Activated effector memory CD4-positive, alpha-beta T cell treated with anti-CD3 and anti-CD28 coated beads, Interleukin-2, amount 50 U/mL, for 16 hours (primary cell): ENCODE measurements at places on chromosomes 1 and 21.
A peak's percentile ranks its signal among the peaks of the same experiment; 100 is the strongest.

DNA sequence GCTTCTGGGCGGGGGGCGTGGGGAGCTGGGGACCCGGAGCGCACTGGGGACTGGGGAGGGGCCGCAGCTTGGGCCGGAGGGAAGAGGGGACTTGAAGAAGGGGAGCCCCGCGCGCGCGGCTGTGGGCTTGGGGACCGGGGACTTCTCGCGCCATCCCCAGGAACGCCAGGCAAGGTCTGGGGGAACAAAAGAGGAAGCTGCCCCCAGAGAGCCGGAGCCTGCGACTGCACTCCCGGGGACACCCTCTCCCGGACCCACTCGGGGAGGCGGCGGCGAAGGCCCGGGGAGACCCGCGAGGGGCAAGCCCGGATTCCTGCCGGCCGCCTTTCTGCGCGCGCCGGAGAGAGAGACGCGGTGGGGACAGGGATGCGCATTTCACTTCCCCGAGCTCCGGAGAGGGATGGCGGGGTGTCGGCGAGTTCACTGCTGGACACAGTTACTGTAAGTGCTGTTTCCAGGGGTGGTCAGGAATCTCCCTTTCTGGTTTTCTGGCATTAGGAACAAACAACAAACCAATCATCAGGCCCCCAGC is 732 bp downstream of the ABCG1 start:
- DNase-seq, result peak; percentile 75

- DNase-seq, result no peak
These were observed 20.4 kb upstream of the GPR88 start for GRCh38 chr1:100517515-100517914.

GRCh38 chr21:45427331-45428271 is 22.6 kb downstream of the COL18A1 start:
- no peak for DNase-seq

GRCh38 chr1:147664206-147664605 is 6.1 kb downstream of the ACP6 start:
- DNase-seq, result no peak

DNA sequence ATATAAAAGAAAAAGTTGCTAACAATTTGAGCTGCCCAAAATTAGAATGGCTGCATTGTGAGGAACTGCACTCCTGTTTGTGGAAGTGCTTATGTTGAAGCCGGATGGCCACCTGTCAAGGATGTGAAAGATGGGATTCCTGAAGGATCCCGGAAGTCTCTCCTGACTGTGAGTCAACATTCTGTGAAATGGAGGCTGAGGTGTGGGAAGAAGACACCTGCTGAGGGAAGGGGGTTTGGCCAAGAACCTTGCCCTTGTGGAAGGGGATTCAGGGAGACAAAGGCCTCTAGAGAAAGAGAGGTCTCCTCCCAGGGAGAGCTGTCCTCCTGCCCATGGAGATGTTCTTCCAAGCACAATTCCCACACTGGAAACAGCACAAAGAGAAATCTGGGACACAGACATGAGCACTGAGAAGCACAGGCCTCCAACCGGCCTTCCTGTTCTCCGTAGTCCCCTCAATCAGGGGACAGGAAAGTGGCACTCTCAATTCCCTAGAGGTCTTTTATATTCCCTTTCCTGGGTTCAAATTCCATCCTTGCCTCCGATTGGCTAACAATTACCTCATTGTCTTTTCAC is 70.5 kb downstream of the CD2 start:
- DNase-seq, result no peak

DNA sequence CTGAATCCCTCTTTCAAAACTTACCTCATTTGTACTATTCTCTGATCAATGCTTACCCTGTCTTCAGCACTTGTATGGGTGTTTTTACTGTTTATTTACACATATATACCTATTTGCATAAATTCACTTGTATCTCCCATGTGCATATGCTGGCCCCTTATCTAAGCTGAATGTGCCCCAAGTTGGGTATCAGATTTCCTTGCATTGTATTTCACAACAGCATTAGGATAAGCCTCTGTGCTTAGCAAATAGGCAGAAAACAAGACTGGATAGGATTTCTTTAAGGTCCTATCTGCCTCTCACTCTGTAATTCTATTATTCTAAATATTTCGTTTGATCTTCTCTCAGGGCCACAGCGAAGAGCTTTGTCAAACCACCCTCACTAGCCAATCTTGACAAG is 45.9 kb upstream of the IPO9 start:
- DNase-seq, result no peak

- DNase-seq, result no peak
These were observed 486 bp downstream of the NIPAL3 start for GRCh38 chr1:24415910-24416665.

- no peak for DNase-seq
These were observed 16.7 kb downstream of the SNIP1 start for GRCh38 chr1:37537378-37537777.

GRCh38 chr1:19210772-19211549 is 895 bp upstream of the UBR4 start:
- DNase-seq, result no peak

DNA sequence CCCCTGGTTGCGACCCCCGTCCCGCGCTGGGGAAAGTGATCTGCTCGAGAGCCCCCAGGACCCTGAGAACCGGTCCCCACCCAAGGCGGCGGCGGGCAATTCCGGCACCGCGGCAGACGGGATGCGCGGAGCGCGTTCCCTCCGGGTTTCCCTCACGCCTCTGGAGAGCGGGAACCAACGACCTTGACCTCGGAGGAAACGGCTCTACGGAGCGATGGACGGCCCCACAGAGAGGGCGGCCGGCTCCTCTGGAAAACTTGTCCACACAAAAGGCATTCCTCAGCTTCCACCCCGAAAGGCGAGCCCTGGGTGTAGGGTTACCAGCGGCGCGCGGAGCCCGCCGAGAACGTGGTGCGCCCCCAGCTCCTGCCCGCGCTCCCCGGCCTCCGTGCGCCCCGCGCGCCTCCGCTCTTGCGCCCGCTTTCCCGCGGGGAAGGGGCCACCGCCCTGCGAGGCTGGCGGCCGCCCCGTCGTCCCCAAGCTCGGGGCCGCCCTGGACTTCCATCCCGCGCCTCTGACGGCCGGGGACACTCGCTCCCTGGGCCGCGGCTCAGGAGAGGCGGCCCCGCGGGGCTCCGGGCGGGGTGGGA is 391 bp upstream of the KIAA1614 start:
- peak; percentile 36 for DNase-seq

DNA sequence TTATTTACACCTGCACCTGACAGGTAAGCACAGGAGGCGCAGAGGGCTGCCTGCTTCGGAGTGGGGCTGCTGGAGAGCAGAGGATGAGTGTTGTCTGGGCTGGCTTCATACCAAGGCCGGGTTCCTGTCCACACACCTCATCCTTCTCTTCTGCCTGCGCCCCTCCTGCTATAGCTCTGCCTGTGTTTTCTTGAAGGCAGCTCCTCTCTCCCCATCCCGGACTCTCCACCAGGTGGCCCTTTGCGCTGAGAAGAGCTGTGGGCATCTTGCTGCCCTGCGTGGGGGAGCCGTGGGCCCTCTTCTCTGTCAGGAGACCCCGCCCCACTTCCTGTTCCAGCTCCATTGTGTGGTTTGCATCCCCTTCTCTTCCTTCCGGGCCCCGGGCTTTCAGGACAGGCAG is 35.0 kb downstream of the ARHGEF10L start:
- no peak for DNase-seq

DNA sequence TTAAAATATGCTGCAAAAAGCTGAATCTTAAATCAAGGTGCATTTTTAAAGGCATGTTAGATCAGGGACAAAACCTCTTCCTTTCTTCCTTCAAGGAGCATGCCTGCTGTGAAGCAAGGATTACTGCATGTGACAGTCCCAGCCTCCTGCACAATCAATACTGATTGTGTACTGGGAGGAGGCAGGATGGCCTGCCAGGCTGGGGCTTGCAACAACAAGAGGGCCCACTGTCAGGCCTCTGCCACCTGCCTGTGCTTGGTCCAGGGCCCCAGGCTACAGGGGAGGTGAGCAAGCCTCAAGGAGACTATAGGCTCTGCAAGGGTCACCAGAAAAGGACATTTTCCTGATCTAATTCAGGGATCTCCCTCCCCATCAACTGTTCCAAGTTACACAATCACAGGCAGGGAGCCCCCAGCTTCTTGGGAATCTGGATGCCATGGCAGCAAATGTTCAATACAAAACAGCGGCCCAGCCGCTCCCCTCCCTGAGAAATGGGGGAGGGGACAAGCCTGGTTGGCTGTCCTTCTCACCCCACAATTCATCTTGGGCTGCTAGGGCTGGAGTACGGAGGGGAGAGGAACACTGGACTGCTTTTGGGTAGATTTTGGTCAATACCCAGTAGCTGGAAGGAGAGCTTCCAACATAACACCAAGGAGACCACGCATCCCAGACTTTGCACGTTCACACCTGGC is 76.7 kb downstream of the SSBP3 start:
- no peak for DNase-seq
